Right kidney (tissue), 9 donors: ENCODE measurements at places on chromosomes 5 and 9.

- no peak for DNase-seq
Measured at GRCh38 chr5:60295423-60295822, 401.9 kb upstream of the PDE4D start.

DNA sequence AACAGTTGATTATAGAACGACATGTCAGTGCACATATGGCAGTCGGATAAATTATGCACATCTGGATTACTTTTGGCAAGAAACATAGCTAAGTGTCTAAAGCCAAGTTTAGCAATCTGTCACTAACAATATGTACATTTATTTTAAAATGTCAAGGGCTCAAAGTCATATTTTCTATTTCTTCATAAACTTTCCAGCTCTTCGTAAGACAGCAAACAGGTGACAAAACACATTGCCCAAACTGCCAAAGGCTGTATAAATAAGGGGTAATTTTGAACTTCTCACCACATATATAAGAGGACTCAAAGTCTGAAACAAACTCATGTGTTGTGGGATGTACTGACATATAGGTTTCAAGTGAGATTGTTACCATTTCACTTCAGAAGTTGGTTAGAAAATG, 237.2 kb downstream of the ARL15 start:
- DNase-seq, result no peak

DNA sequence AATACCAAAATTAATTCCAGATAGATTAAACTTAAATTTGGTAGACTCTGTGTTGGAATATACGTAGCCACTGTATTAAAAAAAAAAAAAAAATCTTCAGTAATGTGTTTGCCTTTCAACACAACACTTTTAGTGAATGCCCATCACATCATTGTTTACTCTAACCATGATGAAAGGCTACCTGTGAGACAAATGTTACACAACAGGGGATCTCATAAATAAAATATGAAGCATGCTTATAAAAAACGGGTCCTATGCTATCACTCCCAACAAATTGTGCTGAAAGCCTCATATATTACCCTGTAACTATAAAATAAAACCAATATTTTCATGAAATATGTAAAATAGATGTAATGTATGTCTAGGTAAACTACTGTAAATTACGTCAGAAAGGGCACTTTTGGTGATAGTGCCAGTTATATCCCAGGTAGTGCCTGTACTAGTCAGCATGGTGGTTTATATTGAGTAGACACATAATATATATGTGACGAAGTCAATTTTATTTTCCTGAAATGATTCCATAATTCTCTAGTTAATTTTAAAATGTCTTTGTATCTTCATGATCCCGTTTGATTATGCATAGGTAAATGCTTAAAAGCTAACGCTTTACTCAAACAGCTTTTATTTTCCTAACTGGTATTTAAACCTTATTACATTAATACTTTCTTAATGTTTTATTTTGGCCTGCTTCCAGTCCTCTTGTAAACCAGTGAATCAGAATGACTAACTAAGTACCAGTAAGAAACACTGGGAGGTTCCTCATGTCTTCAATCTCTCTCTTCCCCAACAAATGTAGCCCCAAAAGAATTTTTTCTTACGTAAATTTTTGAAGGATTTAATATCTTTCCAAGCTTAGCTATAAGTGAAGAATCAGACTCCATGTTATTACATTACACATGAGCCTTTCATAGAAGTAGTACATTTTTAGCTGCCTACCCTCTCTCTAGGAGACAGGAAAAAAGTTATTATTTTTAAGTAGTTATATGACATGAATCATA, 420.3 kb downstream of the GABRG2 start:
- DNase-seq, result no peak

DNA sequence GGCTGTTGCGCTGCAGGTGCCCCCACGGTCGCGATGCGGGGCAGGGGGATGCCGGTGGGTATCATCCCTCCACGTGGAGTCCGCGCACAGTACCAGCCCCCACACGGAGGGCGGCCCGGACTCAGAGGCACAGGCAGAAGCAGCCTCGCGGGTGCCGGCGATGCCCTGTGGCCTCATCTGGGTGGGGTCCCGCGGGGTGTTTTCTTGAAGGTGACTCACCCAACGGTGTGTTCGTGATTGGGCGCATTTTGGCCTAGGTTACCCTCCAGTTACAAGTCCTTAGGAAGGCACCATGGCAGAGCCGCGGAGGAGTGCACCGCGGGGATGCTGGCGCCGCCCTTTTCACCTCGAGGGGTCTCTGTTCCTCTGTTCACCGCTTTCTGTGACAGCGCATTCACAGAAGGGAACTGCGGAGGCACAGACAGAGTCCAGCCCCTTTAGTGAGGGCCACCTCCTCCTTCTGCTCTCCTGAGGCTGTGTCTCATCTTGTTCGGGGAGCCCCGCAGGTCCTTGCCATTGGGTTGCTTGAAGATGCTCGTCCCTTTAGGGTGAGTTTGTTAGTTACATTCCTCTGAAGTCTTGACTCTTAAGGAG, 21.6 kb upstream of the EXOC3 start:
- no peak for DNase-seq

- DNase-seq, result no peak
Measured at GRCh38 chr9:70564468-70565335, 150.2 kb upstream of the KLF9 start.

DNA sequence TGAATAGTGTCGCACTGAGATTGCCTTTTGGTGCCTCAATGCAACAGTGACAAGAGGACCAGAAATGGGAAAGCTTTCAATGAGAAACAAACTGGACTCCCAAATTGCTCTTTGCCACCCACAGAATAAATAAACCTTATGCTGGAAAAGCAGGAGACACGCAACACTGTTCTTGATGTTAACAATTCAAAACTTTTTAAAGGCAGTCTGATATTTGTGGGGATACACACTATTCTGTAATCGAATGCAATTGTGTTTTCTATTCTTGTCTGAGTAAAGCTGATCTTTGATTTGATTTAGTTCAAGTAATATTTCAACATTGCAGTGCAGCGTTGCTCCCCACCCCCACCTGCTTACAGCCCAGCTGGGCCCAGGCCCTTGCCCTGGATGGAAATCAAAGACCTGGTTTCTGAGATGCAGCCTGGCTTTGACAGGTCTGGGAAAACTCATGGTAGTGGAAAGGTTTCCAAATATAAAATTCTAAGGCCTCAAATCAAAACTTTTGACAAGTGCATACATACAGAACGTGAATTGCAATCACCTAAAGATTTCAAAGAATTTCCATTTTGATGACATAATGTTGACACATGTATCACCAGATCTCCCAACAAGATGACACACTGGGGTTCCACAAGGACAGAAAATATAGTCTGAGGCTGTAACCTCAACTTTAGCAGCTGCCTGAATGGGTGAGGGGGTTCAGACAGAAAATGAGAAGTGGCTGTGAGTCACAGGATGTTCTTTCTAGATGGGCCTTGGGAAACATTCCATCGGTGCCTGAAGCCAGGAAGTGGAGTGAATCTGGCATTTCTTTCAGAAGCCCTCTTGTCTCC, 55.1 kb downstream of the ABCA1 start:
- DNase-seq, result no peak

DNA sequence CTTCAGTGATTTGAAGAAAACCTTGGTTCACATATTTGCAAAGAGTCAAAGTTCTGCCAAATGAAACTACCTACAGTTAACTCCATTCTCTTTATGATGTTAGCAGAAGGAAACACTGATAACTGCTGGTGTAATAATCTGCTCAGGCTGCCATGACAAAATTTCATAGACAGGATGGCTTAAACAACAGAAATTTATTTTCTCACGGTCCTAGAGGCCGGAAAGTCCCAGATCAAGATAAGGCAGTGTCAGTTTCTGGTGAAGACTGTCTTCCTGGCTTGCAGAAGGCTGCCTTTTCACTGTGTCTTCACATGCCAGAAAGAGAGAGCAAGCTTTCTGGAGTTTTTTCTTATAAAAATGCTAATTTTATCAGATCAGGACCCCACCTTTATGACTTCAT, 102.4 kb upstream of the PARP8 start:
- no peak for DNase-seq

DNA sequence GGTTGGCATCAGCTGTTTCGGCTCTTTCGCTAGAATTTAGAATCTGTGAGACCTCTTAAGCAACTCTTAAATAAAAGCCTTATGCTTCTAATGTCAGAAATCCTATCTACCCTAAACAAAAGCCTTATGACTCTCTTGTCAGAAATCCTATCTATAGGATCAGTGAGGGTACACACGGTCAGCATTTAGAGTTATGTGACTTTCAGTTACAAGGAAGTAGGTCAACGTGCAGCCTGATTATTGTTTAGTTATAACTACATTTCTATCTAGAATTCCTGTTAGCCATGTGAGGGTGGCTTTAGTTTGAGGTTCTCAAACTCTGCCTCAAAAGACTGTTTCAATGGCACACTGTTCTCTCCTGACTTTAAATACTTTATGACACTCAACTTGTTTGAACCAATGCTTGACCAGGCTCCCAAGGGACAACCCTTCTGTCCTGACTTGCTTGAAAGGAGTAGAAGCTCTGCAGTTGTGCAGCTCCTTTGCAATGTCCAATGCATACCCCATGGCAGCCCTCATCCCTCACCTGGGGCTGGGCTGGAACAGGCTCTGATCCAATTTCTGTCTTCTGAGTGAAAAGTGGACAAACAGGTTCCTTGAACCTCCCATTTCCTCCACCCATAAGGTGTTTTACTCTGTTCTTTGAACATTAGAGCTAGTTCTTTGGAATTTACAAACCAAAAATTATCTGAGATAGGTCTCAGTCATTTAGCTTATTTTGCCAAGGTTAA, 251.6 kb upstream of the PIK3R1 start:
- no peak for DNase-seq

DNA sequence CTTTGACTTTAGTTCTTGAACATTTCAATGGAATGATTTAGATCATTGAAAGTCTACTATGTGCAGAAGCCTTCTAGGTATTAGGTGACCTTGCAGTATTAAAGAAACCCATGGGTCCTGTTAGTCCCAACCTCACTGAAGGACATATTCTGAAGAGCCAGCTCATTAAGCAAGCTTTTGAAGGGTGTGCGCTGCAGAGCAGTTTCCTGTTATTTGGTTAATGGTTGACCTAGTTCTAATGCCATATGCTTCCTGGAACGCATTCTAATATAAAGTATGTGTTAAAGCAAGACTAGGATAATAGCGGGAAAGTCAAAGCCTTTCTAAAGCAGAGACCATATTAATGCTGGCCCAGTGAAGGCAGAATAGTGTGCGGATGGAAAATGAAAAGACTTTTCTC, 20.1 kb downstream of the ZNF462 start:
- DNase-seq, result no peak

- DNase-seq, result no peak
Measured at GRCh38 chr9:69254223-69254622, 70.8 kb upstream of the ENTREP1 start.

- no peak for DNase-seq
Measured at GRCh38 chr5:136201870-136202269, 8.9 kb upstream of the SMIM32 start.

- no peak for DNase-seq
Measured at GRCh38 chr5:111311666-111312065, 87.5 kb downstream of the CAMK4 start.

- DNase-seq, result no peak
Measured at GRCh38 chr5:19536387-19536786, 451.6 kb downstream of the CDH18 start.

- DNase-seq, result no peak
Measured at GRCh38 chr5:67173959-67174358, 22.6 kb downstream of the CD180 start.

DNA sequence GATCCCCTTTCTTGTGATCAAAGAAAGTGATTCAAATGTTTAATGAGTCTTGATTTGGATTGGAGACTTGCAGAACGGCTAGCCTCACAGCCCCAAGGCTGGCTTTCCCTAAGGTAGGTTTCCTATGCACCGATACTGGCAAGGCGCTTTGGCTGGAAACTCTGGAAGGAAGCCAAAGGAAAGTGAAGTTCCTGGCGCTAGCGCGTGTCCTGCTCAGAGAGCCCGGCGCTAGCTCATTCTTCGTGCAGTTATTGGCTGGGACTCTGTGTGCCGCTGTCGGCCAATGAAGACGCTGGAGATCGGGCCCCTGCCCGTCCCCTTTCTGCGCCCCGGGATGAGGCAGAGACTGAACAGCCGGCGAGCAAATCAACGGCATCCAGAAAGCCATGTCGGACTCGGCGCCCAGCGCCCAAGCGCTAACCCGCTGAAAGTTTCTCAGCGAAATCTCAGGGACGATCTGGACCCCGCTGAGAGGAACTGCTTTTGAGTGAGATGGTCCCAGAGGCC, at the start of gene PCDHGC3:
TSS of gene PCDHGC3 (plus strand) at position 342 of the 507 bp plus-strand sequence. CDS start at position 493, 151 bp downstream.
- no peak for DNase-seq

- no peak for DNase-seq
Measured at GRCh38 chr5:172630482-172630881, 10.6 kb upstream of the NEURL1B start.

GRCh38 chr5:153572411-153573145, 82.1 kb downstream of the GRIA1 start:
- DNase-seq, result no peak

DNA sequence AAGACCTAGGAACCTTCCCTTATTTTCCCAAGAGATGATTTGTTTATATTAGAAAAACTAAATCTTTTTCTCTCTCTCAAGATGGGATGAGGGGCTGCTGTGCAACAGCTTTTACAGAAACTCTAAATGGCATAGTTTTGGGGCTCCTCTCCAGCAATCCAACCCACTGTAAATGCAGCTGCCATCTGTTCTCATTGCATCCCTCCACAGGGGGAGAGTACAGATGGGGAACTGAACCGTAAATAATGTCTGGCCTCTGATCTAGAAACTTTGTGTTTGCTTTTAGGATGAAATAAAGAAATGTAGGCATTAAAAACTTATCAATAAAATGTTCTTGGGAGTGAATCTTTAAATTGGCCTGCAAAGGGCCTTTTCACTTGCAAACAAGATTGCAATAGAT, 291.4 kb downstream of the MCTP1 start:
- DNase-seq, result no peak

- DNase-seq, result no peak
Measured at GRCh38 chr5:44257221-44257620, 132.0 kb downstream of the FGF10 start.

GRCh38 chr5:377326-377981, 55.9 kb downstream of the AHRR start:
- DNase-seq, result no peak

- DNase-seq, result no peak
Measured at GRCh38 chr5:148403344-148403743, 19.6 kb downstream of the FBXO38 start.

DNA sequence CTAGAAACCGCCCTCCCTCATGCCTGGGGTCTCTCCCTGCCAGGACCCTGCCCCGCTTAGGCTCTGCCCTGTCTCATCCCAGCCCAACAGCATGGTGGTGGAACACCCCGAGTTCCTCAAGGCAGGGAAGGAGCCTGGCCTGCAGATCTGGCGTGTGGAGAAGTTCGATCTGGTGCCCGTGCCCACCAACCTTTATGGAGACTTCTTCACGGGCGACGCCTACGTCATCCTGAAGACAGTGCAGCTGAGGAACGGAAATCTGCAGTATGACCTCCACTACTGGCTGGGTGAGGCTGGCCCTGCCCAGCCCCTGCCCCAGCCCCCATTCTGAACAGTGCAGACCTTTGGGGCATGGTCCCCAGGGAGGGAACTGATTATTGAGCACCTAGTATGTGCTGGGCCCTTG, 33.9 kb downstream of the GSN start:
- no peak for DNase-seq
